ENCODE measurements at places on chromosomes 7 and 10.

GRCh38 chr10:103451091-103451813 is 918 bp downstream of the CALHM2 start:
- DNase-seq = peak; percentile 34

GRCh38 chr7:36406156-36406555 is 16.5 kb downstream of the ANLN start:
- no peak for DNase-seq

DNA sequence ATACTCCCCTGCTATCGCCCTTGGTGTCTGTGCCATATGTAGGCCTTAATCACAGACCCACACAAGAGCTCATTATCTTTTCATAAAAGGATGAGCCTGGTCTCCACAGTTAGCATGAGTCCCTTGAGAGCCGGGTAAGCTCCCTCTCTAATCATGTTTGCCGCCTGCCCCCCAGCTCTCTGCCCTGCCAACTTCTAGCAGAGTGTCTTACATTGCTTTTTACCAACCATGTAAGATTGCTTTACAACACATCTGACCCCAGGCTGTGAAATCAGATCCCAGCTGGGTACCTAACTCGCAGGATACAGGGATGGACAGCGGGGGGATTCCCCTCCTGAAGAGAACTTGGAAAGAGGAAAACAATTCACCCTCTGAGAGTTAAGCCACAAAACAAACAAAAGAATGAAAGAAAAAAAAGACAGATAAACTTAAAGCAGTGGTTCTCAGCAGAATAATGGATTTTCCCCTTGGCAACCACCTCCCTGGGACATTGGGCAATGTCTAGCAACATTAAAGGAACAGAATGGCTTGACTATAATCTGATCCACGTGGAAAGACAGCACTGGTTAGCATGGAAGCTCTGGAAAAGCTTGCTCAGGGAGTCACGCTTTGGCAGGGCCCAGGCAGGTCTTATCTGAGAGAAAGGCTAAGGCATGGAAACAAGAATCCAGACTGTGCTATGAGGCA is 39.4 kb upstream of the ATOH7 start:
- peak; percentile 26 for DNase-seq

DNA sequence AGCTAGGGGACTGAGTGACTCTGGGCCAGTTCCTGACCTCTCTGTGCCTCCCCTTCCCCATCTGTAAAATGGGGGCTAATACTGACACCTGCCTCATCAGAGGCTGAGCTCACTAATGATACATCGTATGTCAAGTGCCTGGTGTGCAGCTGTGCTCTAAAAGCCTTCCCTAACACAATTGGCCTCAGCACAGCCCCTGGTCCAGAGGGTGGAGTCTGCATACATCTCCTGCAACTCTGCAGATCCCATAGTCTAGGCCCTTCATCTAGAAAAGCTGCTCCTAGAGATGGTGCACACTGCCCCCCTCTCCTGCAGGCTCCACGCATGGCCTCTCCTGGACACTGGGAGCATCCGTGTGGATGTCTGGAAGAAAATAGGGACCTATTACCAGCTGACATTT is 255.0 kb downstream of the RPS24 start:
- DNase-seq = no peak

DNA sequence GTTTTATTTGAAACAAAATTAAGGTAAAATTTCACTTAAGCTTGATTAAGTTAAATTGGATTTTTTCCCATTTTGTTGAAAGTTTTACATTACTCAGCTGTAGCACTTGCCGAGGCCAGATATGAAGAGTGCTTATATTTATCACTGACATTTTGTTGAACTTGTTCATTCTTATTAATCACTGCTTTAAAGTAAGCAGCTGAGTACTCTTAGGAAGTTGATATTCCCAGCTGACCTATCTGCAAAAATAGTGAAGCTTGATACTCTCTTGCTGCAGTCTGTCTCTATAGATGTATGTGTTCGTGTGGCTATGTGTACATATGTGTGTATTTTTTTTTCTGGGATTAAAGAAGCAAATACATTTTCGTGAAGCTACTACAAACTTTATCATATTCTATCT is 150.0 kb downstream of the SKAP2 start:
- DNase-seq = no peak

DNA sequence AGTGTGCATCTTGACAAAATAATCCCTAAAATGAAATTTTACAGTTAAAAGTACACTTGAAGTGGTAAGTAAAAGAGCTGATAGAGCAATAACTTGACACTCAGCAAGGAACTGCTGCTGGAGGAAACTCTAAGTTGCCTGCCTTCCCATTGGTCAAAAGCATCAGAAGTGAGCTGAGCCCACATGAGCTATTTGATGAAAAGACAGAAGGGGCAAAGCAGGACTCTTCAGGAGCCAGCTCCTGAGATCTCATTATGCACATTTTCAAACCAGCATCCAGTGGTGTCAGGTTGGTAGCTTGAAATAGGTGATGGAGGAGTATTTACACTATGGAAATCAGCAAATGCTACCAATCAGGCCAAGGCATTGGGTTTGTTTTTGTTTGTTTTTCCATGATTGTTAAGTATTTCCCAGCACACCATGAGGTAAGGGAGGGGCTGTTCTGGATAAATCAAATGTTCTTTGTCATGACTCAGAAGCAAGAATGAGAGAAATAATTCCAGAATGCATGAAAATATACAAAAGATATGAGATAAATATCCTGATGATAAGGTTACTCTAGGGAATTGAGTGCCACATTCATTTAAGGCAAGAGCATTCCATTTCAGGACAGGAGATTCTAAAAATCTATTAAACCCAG is 316.6 kb downstream of the SNX13 start:
- no peak for DNase-seq

DNA sequence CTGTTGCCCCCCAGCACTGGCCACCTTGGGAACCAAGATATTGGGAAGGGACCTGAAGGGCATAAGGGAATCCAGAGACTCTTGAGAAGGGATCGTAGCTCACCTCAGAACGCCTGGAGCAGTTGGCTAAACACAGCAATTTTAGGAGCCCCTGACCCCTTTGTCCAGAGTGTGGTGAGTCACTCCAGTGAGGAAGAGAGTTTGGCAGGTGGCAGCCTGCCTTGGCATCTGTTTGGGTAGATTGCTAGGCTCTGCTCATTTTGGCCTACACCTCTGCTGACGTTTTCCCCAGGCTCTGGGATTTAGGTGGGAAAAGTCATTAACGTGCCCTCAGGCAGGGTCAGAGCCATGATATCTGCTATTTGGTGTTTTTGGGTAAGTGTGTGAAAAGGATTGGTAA is 100.6 kb downstream of the GRB10 start:
- DNase-seq = no peak

DNA sequence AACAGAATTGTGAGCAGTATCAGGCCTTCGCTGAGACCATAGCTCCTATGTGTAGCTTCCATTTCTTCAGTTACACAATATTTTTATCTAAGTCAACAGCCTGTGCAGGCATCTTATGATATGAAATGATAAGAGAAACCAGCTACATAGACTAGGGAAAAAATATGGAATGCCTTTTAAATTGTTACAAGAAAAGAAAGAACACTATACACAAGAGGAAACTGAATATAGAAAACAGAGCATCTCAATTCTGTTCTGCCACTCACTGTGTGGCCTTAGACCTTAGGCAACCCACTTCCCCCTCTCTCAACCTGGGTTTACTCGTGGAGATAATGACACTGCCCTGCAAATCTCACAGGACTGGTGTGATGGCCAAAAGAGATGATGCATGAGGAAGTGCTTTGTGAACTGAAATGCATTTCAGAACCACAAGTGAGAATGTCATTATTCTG is 132.9 kb downstream of the LRRN3 start:
- peak; percentile 55 for DNase-seq

DNA sequence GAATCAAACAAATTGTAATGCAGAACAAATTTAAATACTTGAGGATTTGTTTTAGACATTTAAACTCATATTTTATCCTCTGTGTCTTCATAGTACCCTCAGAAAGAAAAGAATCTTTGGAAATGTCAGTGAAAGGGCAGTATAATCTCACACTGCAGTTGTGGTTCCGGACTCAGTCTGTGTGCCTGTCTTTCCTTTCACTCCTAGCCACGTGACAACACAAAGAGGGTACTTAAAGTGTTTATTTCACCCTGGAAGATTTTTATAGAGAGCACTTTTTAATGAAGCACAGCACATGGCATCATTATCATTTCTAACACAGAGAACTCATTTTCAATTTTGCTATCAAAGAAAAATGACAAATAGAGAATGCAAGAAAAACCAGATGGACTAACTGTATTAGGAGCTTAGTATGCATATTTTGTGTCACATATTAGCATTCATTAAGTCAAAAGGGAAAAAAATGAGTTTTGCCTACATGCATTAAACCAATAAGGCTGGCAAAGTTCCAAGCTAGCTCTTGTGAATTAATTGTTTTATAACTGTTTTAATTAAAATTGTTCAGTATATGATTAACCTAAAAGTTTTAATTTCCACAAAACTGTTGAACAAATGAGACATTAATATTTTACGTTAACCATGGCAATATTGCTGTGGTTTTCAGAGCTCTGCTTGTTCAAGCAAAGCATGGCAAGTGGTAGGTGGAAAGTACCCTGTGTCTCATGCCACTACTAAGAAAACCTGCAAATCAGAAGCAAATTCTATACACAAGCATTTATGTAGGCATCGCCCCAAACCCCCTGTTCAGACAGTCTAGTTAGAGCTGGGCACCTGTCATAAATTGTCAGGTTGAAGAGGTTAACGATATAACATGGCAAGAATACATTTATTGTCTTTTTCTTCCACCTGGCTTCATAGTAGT is 65.9 kb downstream of the AUTS2 start:
- DNase-seq = no peak

DNA sequence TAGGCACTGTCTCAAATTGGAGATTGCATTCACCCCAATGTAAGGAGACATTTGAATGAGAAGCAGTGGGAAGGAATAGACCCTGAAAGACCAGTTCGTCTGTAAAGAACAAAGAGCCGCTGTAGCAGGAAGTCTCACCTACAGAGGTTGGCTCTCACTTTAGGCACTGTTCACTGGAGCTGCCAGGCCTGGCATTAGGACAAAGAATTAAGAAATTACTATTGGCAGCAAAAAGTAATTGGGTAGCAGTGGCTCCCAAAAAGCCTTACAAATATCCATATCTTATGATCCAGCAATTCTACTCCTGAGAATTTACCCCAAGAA is 10.5 kb upstream of the TEX36 start:
- no peak for DNase-seq

DNA sequence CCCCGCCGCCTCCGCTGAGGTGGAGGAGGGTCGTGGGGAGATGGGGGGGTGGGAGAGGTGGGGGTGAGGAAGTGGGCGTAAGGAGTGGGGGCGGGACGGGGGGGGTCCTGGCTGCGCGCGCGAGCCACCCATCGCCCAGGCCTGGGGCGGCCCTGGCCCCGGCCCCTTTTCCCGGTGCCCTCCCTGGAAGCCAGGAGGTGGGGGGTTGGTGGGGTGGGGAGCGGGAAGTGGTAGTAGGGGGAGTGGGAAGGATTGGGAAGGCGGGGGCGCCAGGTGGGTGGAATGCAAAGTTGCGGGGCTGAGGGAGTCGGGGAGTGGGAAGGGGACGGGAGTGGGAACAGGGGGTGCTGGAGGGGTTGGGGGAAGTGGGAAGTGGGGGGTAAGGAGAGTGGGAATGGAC is 319 bp upstream of the MMD2 start:
- DNase-seq = no peak

- DNase-seq = no peak
These were observed 29.2 kb upstream of the AP5Z1 start for GRCh38 chr7:4745971-4746919.

DNA sequence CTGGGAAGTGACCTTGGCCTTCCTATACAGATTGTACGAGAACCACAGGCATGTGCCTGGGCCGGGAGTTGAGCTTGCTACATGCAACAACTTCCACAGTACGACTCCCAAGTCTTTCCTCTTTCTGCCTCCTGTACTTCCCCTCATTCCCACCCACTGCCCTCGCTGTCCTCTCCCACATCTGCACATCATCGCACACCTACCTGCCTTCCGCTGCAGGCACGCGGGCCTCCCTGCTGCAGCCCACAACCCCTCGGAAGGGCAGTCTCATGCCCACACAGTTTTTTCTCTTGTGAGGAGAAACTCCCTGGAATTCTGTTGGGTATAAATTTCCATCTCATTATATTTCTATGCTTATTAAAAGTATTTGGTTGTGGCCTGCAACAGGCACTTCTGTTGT is 117.2 kb downstream of the ACTR3B start:
- DNase-seq = no peak

- DNase-seq = no peak
These were observed 228.3 kb upstream of the ZNF32 start for GRCh38 chr10:43876976-43877375.

- no peak for DNase-seq
These were observed 180.4 kb downstream of the TSPAN12 start for GRCh38 chr7:120677535-120677934.

DNA sequence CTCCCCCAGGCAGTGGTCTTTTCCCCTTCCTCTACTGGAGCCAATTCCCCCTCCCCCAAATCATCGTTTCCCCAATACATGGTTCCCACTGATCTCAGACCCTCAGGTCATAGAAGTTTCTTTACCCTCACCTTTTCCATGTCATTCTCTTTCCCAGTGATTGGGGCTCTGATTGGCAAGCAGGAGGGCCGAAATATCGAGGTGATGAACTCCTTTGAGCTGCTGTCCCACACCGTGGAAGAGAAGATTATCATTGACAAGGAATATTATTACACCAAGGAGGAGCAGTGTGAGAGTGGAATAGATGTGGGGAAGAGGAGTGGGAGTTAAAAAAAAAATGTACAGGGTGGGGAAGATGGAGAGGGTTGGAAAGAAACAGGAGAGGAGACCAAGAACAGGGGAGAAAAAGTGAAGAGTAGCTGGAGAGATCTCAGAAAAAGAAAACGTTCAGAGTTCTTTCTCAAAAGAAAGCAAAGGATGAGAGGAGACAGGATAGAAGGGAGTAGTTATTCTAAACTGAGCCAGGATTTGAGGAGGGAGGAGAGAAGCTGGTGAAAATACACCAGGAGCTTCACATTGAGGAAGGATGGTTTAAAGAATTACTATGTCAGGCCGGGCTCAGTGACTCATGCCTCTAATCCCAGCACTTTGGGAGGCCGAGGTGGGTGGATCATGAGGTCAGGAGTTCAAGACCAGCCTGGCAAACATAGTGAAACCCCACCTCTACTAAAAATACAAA is 858 bp downstream of the COPS6 start:
- DNase-seq = no peak

GRCh38 chr7:34656041-34656440 is 2.0 kb upstream of the NPSR1 start:
- DNase-seq = no peak

- DNase-seq = no peak
These were observed 20.8 kb downstream of the BRAF start for GRCh38 chr7:140903741-140904480.

DNA sequence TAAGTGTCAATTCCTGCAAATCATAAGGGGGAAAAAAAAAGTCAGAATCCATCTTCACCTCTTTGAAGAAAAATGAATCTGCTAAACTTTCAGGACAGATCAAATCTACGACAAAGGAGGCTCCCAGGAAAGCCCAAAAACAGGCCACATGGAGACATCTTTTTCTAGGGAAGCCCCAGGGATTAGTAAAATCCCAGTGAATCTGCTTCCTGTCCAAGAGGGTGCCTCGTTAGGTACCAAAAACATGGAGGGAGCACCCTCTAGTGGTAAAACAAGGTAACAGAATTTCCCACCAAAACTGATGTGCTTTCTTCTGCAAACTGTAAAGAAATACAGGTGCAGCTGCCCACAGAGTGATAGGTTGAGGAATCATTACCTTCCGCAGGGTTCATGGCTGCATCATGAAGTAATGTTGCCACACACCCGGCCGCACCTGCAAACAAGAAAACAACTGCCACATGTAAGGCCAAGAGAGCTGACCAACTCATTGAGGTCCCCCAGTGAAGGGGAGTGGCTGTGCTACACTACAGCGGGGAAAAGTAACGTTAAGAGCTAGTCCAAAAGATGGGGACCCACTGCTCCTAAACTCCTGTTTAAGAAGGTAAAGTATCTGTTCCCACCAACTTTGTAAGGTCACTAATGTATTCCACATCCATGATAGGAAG is 7.9 kb downstream of the SLC25A28 start:
- peak; percentile 55 for DNase-seq
